ENCODE measurements at places on chromosomes 3 and 15.

DNA sequence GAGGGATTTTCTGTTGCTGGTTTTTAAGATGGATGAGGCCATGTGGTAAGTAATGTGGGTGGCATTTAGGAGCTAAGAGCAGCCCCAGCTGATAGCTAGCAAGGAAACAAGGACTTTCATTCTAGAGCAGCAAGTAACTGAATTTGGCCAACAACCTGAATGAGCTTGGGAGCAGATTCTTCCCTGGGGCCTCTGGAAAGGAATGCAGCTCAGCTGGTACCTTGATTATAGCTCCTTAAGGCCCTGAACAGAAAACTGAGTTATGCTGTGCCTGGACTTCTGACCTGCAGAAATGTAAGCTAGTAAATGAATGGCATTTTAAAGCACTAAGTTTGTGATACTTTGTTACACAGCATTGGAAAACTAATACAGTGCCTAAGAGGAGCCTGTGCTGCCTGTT, 565.5 kb downstream of the PDCD6IP start:
- DNase-seq = no peak

- DNase-seq = no peak
Observed at GRCh38 chr3:189941125-189941524, 179.6 kb downstream of the P3H2 start.

DNA sequence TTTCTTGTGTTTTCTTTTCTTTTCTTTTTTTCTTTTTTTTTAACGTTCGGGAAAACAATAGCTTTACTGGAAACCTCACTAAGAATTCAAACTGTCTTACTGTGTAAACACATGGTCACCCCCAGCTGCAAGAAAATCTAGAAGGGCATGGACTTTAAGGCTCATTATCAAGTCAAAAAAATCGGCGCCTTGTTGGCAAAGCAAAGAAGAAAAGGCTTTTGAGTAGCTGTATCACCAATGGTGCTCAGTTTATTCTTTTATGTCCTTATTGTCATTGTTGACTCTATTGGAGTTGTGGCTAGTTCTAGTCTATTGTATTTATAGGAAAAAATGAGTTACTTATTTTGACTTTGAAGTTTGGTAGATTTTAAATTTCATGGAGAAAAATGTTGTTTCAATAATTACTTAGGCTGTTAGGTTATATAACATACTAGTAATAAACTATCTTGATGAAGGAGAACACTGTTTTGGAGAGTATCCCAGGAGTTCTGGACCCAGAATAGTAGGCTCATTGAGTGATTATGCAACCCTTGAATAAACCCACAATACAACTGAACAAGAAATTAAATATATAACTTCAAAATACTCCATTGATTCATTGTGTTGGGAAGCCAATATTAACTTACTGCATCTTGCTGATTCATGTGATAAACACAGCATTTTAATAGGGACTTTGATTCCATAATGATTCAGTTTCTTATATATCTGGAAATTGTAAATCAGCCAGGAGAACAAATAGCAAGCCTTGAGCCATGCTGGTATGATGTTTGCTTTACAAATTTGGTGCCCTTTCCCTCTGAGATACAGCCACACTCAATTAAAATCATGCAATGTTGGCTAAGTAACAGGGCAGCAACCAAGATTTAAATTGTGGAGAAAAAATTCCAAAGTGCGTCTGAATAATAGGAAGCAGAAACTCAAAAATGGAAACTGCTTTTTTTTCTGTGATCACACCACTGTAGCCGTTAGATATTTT, 27.8 kb upstream of the GOLIM4 start:
- no peak for DNase-seq

- DNase-seq = no peak
Observed at GRCh38 chr3:141804778-141805639, 41.8 kb downstream of the GRK7 start.

DNA sequence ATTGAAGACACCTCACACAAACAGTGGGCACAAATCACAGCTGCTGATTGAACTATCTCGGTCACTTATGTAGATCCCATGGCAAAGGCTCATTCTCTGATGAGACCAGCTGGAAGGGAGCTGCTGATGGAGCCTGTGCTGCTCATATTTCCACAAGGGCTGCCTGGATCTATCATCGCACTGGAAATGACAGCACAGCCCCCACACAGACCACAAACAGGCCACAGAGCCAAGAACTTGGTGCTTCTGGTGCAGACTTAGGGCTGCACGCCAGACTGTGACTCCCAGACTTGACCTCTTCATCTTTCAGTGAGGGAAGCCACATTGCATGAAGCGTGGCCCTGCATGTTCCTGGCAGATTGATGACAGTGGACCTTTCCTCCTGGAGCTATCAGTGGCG, 197.6 kb downstream of the MINAR1 start:
- DNase-seq = no peak

DNA sequence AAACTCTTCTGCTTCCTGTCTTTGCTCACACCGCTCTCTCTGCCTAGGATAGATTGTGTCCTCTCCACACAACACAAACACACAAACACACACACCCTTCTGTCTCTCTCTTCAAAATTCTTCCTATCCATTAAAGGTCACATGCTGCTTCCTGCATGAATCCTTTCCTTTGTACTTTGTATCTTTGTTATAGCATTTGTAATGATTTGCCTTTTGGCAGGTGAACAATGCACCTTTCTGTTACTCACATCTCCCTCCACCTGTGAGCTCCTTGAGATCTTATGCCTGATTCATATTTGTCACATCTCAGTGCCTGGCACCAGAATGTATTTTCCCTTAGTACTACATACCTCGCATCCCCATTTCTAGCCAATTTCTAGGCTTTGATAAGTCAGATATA, 251.4 kb upstream of the UMPS start:
- no peak for DNase-seq

DNA sequence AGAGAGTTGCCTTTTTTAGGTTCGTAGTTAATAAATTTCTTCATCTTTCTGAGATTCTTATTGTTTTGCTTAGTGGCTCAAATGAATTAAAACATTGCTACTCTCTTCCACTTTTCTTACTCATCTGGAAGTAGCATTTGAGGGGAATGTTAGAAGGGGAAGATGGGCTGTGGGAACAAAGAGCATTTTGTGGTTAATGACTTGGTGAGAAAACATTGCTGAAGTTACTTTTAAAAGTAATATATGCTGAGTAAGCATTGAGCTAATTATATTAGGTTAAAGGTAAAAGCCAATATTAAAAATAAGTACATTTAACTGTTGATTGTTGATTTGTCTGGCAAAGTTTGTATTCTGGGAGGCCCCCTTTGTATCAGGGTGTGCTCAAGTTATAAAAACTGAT, 5.7 kb downstream of the MORF4L1 start:
- DNase-seq = no peak

Data from renal cortex interstitium (tissue), 15 donors.